ENCODE measurements at places on chromosomes 3 and 15.

DNA sequence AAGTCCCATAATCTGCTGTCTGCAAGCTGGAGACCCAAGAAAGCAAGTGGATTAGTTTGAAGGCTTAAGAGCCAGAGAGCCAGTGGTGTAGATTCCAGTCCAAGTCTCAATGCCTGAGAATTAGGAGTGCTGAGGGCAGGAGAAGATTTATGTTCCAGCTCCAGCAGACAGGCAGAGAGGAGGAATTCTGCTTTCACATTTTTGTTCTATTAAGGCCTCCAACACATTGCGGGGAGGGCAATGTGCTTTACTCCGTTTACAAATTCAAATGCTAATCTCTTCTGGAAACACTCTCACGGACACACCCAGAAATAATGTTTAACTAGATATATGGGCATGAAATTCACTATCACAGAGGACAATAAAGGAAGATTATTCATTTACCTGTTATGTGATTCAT lies 54.0 kb downstream of the DPH6 start:
- no peak for DNase-seq

GRCh38 chr15:40613080-40613479 lies 19.0 kb downstream of the KNL1 start:
- DNase-seq: no peak

GRCh38 chr3:74535281-74535680 lies 79.2 kb downstream of the CNTN3 start:
- DNase-seq: no peak

DNA sequence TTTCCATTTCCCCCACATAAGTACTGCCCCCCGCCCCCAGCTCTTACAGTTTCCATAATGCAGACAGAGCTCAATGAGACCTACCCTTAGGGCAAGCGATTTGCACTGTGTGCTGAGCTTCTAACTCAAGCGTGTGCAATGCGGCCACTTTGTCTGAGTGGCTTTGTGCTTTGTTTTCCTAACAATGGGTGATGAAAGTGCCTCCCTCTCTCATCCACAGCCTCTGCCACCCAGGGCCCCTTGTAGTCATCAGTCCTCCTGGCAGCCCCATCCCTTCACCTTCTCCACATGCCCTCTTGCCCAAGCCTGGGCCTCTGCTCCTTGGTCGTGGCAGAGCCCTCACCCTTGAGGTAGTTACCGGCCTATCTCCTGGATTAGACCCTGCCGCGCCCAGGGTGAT lies 17.2 kb downstream of the DAPK2 start:
- DNase-seq: no peak

DNA sequence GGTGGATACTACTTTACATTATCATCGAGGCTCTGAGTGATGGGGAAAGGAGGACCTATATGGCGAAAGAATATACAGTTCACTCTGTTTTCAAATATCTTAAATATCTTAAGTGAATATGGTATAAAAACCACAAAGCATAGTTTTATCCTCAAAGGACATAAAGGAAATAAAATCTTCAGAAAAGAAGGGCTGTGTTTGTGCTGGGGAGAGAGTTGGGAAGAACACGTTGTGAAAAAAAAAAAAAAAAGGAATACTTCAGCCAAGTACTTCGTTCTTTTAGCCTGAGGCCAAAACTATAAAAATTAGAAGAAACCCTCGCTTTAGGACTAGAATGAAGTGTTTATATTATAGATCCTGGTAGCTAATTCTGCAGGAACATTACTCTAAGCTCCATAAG lies 10.2 kb upstream of the TMEM212 start:
- no peak for DNase-seq

Data from ACHN (cell line).